ENCODE measurements at places on chromosomes 5 and 9.

GRCh38 chr9:32807217-32807616, 23.9 kb downstream of the TMEM215 start:
- DNase-seq = no peak

DNA sequence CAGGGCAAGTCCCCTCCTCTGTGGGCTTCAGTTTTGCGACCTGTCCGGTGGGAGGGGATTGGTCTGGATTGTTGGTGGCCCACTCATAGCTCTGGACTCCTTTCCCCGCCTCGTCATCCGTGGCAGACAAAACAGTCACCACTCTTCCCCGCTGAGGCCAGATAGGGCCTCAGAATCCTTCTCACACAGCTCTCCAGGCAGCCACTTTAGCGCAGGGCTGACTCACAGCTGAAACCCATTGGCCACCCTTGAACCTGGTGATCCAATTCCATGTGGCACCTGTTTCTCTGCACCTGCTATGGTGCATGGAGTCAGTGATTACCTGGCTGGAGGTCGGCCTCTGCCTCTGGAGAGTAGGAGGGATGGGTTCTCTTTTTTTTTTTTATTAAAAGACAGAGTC, 15.8 kb upstream of the CACFD1 start:
- DNase-seq = no peak

DNA sequence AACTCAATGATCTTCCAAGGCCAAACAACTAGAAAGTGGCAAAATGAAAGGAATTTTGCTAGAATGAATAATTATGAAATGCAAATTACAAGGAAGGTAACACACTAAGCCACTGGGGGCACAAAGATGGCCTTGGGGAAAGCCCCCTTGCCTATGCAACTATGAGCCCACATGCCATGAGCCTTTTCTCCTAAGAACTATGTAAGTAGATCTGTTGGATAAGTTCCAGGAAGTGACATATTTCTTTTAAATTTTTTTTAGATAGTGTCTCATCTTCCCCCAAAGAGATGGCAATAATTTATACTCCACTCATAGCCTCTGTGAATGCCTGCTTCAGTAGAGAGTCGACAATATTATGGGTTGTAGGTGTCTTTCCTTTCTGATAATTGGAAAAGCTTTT, 257.8 kb downstream of the AUH start:
- DNase-seq = no peak

DNA sequence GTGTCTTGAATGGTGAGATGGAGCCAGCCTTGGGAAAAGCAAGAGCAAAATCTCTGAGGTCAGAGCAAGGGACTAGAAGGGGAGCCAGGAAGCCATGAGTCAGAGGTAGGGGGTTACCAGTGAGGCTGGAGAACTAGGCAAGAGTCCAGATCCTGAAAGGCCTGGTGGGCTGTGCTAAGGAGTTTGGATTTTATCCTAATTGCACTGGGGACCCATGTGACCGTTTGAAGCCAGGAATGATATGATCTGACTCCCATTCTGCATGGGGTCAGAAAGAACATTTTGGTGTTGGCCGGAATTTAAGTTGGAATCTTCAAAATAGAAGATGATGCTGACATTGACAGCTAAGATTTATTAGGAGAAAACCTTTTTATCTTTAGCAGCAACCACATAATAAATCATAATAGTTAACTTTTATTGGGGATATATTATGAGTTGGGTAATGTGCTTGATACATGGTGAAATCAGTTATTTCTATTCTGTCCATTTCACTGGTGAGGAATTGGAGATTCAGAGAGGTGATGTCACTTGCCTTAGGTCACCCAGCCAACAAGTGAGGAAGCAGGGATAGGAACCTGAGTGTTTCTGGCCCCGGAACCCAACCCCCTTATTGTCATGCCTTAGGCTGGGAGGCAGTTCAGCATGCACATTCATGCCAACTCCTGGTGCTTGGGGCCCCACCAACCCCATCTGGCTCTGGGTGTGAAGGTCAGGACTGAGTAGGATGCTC, 61.5 kb upstream of the RARS1 start:
- DNase-seq = no peak

GRCh38 chr5:154044099-154044498, 5.3 kb downstream of the MFAP3 start:
- DNase-seq = no peak

GRCh38 chr9:128242828-128243214, 33.0 kb downstream of the GOLGA2 start:
- no peak for DNase-seq

GRCh38 chr5:54704333-54704732, 186.8 kb downstream of the SNX18 start:
- DNase-seq = no peak

DNA sequence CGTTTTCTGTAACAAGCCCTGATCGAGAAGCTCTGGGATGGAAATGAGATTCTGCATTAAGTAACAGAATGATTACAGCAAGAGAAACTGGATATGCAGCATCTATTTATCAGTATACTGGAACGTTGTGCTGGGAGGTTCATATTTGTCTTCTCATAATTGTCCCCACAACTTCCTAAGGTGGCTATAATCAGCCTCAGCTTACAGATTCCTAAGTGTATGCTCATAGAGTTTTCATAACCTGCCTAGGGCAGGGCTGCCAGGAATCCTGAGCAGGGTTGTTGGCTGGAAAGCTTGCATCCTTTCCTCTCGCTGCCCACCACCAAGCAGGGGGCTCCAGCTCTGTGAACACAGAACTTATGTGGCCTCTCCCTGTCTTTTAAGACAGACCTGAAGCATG, 70.2 kb downstream of the FNBP1 start:
- no peak for DNase-seq

- DNase-seq = no peak
Measured at GRCh38 chr9:74443036-74443750, 53.9 kb upstream of the RORB start.

DNA sequence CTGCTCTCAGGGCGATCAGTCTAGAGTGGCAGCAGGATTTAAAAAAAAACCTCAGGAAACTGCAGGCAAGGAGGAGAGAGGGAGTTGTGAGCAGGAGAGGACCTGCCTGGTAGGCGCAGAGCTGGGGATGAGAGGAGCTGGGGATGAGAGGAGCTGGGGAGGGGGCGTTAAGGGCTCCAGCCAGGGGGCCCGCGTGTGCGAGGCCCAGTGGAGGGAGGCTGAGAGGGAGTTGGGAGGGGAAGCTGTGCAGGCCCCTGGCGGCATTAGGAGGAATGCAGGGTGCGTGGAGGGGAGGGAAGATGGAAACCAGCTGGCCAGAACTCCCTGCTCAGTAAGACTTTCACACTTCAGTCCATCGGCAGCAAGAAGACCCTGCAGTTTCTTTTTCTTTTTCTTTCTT, 45.2 kb upstream of the HMCN2 start:
- DNase-seq = no peak

DNA sequence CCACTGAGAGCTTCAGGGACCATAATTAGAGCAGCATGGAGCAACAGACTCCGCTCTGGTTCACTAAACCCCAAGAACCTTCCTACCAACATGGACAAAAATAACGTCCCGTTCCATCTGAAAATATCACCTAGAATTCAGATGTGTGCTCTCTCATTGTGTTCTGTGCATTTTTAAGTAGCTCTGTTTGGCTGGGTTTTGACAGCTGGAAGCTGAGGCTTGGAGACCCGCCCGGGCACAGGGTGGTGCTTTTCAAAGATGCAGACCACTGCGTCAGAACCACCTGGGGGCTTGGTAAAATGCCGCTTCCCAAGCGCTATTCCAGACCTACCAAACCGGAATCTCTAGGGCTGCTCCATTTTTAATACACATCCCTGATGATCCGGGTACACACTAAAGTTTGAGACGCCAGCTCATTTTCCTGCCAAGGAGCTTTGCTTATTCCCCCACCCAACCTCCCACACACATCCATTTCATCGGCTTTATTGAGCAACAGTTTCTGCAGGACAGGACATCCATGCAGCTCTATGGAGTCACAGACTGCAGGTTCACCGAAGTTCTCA, 104.8 kb downstream of the GABBR2 start:
- DNase-seq = no peak

DNA sequence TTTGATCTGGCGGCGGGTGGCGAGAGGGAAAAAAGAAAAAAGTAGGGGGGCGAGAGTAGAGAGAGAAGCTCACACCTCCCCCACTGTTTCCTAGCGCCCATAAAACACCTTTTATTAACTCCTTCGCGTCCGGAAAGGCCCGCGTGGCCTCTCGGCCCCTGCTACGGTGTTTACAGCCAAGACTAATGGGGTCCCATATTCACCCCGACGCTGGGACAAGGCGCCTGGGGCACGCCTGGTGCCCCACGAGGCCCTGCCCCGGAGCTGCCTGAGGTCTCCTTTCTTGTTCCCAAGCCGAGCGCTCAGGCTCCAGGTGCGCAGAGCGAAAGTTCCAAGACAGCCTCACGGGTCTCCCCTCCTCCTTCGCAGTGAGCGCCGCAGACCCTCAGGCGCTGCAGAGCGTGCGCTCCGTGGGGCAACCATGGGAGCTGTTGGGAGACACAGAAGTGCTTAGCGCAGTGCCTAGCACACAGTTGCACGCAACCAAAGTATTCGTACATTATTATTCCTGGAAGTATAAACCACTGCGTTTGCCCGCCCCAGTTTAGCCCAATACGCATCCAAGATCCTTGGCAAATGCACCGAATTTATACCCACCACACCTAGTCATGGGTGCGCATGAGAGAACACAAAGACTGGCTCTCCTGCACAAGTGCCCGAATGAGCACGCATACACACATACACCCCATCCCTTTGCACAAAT, 4.3 kb downstream of the HAND1 start:
- DNase-seq = no peak

GRCh38 chr5:40733434-40733833, 22.3 kb downstream of the TTC33 start:
- peak; percentile 50 for DNase-seq

DNA sequence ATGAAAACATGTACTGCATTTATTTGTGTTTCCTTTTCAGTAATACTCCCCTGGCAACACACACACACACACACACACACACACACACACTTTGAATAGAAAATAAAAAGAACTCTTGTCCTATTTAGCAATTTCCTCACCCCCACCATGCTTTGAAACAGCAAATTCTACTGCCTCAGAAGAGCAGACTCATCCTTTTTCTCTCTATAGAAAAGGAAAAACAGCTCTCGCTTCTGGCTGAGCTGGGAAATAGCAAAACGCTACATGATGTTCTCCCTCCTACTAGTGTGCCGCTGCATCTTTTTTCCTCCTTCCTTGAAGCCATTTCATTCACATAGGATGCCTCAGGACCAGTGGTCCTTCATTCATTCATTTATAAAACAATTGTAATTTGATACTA, 453.6 kb downstream of the CSNK1G3 start:
- no peak for DNase-seq

DNA sequence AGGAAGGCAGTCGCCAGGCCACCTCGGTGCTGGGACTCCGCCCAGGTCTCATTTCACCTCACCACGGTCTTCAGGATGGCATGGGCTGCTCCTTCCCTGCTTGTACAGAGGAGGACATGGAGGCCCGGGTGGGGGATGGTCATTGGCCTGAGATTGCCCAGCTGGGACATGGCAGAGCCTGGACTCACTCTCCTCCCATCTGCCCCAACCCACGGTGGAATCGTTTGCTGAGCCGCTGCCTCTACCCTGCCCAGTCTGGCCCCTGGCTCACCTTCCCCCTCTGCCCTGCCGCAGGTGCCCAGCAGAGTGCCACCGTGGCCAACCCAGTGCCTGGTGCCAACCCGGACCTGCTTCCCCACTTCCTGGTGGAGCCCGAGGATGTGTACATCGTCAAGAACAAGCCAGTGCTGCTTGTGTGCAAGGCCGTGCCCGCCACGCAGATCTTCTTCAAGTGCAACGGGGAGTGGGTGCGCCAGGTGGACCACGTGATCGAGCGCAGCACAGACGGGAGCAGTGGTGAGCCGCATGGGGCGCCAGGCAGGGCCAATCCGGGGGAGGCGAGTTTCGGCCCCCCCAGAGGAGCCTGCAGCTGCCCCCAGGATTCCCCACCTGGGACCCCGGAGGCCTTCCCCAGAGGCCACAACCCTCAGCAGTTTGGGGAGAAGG, 36.7 kb downstream of the HK3 start:
- no peak for DNase-seq

DNA sequence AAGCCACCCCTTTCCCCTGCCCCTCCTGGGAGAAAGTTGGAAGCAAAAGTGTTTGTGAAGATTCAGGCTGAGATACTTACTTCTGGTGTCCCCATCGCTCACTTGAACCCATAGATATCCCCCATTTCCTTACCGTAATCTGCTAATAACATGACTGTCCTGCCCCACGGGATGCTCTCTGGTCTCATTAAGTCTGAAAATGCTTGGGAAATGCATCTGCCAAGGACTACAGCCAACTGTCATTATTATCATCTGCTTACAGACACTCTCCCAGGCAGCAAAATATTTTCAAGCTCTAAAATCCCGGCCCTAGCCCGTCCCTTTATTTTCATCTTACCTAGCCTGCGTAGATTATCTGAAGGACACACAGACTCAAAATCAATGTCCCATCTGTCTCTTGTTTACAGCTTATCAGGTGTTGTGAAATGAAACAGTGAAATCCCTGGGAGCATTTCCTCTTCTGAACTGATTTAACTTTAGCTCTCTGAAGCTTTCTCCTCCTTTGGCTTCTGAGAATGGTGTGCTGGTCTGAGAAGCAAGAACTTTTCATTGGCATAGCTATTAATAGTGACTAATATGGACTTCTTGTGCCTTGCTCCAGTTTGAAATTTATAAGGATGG, 126.9 kb upstream of the OSMR start:
- no peak for DNase-seq

DNA sequence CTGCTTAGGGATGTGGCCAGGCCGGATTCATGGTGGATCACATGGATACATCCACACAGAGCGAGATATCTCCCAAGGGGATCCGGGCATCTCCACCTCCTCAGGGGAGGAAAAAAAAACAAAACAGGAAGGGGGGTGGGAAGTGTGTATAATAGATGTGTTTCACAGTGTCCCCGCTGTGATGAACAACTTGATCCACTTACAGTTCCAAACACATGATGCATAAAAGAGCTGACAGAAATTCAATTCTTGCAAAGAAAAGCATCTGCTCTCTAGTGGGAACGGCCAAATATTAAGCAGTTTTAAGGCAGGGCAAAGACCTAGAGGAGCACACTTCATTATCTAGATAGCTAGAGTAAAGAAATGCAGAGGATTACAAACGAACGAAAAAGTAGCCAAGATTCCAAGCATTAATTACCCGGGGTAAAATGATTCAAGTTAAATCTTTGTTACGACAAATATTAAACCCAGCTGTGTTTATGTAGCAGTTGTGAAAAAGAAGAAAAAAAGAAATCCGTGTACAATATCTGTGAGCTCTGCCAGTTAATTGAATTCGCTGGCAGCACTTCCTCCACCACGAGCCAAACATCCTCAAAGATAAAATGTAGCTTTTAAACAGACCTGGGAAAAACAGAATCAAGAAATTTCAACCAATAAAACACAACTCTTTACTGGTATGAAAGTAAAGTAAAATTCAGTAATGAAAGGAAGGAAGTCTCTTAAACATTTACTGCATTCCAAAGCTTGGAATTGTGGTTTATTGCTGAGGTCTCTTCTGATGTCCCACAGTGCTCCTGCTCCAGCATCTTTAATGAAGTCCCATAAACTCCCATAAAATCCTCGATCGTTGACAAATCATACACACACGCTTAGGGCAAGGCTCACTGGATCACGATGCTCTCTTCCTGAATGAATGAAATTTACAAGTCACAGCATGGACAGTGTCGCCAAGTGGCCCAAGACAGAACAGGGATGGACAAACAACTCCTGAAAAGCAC, 213.0 kb downstream of the CRB2 start:
- DNase-seq = no peak
